ENCODE measurements at places on chromosomes 5 and 9. TPM values are rescaled to one million over a fixed set of nuclear protein-coding genes. Genes with fewer than 3 reads are reported as not detected.

DNA sequence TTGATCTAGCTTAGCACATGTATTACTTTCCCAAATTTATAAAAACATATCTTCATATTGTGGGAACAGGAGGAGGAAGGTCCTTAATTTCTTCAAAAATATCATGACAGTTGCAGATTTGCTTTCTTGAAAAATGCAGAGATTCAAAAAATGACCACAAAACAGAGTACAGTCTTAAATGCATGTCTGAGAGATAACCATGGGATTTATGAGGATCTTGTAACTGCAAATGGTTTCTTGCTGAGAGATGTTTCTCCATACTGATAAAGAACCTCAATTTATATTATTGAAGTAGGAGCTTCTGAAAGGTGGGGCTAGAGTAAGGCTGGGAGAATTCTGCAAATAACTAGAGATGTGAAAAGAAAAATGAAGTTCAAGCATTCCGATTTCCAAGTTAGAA, 83.2 kb downstream of the CDH18 start:
- DNase-seq, result no peak

- DNase-seq, result no peak
Measured at GRCh38 chr5:14787801-14788579, 83.6 kb downstream of the ANKH start.

DNA sequence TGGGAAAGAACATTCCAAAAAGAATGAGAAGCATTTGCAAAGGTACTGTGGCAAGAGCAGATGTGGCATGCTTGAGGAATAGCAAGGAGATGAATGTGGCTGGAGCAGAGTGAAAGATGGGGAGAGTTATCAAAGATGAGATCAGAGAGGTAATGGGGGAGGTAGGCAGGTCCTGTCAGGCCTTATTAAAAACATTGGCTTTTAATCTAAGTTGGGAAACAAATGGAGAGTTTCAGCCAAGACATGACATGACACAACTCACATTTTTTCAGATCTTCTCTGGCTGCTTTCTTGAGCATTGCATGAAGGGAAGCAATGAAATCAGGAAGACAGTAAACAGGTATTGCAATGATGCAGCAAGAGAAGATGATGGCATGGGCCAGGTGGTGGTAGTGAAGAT, 120.3 kb downstream of the MUSK start:
- DNase-seq, result no peak

- peak; percentile 70 for DNase-seq
Measured at GRCh38 chr5:151086905-151087360, 6.1 kb upstream of the TNIP1 start.

Gene HSPB3
- total RNA-seq, result 0.51 TPM

Gene ZNF474
- 0.51 TPM for total RNA-seq

All from SJCRH30 (cell line).